GM12891 (cell line): ENCODE measurements at places on chromosomes 7 and 10.

DNA sequence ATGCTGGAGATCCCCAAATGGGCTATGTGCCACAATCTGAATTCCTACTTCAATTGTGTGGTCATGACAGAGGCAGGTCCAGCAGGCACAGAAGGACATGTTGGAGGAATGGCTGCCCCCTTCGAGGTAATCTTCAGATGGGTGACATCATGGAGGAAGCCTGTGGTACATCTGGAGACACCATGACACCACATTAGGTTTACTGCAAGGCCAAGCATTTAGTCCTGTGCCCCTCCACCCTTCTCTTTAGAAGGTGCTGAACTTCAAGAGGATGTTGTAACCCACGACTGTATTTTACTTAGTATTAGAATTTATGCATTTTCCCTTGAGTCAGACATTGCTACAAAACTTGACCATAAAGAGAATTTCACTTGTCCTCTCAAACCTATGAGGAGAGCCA is 75.1 kb upstream of the DDC start:
- DNase-seq, result no peak

DNA sequence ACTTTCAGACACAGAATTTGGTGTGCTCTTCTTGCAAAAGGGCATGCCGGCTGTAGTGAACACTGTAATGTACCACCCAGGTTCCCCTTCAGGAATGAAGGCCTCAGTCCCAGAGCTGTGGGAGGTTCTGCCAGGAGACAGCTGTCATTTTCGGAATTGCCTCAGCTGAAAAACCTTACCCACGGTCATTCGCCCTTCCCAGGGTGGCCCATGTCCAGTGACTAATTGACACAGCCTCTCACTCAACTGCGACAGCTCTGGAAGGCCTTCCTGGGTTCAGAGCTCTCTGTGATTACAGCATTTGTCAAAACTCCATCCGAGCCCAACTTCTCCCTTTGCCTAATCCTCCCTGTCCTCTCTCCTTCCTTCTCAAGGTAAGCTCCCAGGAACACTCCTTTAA is 43.7 kb upstream of the WAC start:
- DNase-seq, result no peak

GRCh38 chr10:62618054-62618453 is 186.5 kb upstream of the ADO start:
- no peak for DNase-seq

GRCh38 chr10:127048630-127049029 is 143.4 kb downstream of the DOCK1 start:
- DNase-seq, result no peak

DNA sequence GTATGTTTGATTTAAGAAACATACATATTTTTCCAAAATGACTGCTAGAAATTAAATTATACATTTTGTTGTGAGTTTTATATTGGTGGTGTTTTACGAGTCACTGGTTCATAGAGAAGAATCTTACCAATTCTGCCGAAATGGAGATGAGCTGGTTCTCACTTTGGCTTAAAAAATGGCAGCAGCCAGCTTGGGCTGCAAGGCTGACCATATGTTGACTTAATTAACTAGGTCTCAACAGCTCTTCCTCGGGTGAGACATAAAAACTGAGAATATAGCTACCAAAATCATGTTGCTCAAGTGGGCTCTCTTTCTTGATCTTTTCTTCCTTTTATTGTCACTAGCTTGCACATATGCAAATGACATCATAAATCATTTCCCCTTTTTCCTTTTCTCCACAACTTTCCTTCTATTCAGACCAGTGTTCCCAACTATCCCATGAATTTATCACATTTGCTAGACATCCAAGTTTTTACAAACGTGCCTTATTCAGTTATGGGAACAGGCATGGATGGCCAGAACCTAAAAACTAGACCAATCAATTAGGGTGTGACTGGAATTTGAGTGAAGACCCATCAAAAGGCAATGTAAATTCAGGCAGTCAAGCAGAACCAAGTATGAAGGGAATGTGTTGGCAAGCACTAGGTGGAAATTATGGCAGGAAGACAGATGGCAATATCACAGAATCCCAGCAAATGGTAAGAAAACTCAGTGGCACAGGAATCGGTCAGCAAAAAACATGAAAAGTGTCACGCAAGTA is 6.4 kb upstream of the TSPAN12 start:
- no peak for DNase-seq

- DNase-seq, result no peak
Observed at GRCh38 chr7:130332259-130333053, 12.2 kb upstream of the CPA5 start.
